ENCODE measurements at places on chromosomes 11 and 22. TPM values are rescaled to one million over a fixed set of nuclear protein-coding genes. Genes with fewer than 3 reads are reported as not detected.

Gene ZP1
- not detected for polyA plus RNA-seq

Gene QSER1
- polyA plus RNA-seq: 20.5 TPM

Gene DEPDC7
- polyA plus RNA-seq: 25.8 TPM

GRCh38 chr11:132220474-132220873 is 850.1 kb downstream of the NTM start:
- no peak for DNase-seq

- no peak for DNase-seq
Measured at GRCh38 chr11:68709062-68709461, 24.7 kb downstream of the GAL start.

GRCh38 chr22:20244691-20245576 is 23.2 kb downstream of the RTN4R start:
- DNase-seq: no peak

DNA sequence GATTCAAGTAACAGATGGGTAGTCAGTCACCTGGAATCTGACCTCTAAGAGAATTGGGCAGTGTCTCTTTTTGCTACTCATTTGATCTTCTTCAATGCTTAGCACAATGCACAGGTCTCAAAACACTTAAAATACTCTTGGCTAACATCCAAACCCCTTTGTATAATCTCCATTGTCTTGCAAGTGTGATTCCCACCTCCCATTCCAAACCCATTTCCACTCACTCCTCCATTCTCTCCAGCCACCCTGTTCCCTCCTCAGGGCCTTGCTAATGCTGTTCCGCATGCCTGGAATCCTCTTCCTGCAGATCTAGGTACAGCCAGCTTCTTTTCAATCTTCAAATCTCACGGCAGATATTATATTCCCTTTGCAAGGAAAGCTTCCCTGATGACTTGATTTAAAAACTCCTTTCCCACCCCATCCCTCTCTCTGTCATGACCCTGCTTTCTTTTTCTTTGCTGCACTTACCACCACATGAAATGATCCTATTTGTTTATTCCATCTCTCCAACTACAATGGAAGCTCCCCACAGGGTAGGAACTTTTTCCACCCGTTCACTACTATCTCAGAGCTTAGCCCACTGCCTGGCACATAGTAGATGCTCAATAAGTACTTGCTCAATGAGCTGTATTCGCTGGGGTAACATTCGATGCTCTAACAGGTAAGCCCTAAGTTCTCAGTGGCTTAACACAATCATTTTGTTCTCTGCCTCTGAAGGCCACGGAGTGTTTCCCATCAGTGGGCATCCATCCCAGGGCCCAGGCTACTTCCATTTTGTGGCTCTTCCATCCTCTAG is 121.7 kb downstream of the MN1 start:
- DNase-seq: no peak

- DNase-seq: peak; percentile 36
Measured at GRCh38 chr11:104694259-104695064, 203.8 kb downstream of the CASP12 start.

GRCh38 chr22:45996241-45997076 is 19.5 kb upstream of the WNT7B start:
- DNase-seq: no peak

GRCh38 chr11:7696424-7696823 is 9.9 kb downstream of the OVCH2 start:
- DNase-seq: no peak

DNA sequence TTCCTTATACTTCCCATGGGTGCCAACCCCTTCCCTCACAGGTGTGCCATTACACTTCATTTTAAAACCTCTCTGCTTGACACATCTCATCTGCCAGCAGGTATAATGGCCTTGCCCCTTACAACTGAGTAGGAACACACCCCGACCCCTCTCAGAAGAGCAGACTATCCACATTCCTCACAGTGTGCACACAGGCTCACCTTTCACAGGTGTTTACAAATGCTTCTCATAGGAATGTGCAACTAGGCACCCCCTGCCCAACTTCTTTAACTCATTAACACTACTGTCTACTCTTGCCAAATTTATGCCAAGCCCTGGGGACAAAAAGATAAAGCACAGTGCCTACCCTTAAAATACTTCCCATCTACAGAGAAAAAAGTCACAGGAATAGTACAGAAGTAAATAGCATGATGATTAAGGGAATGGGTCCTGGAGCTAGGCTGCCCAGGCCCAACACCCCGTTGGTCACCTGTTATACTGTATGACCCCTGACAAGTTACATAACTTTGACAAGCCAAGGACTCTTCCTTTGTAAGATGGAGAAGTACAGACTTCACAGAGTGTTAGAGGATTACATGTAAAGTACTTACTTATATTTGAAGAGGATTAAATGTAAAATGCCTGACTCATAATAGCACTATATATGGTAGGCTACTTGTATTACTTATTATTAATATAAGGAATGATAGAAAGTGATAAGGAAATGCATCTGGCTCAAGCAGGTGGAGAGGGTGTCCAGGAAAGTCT is 15.2 kb downstream of the TRIM3 start:
- no peak for DNase-seq

DNA sequence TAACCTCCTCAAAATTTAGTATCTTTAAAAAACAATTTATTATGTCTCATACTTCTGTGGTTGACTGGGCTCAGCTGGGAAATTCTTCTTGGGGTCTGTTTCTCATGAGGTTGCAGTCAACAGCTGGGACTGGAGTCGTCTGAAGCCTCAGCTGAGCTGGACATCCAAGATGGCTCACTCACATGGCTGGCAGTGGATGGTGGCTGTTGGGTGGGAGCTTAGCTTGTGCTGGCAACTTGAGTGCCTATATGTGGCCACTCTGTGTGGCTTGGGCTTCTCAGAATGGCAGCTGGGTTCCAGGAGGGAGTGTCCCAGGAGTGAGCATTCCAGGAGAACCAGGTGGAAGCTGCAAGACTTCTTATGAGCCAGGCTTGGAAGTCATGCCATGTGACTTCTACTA is 13.2 kb downstream of the THY1 start:
- DNase-seq: no peak

DNA sequence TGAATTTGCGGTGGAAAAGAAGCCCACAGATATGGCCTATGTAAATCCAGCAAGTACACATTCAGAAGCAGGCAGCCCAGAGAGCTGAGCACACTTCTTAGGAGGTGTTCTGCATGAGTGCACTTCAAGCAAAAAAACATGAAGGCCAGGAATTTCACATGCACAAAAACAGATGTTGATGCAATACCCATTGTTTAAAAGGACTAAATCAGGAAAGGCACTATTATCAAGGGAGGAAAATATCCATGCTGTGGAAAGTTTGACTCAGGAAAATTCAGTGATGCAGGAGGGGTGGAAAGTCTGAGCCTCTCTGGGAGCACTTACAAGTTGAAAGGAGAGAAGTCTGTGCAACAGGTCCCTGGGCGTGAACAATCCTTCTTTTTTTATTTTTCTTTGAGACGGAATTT is 15.8 kb upstream of the CARS1 start:
- DNase-seq: no peak

DNA sequence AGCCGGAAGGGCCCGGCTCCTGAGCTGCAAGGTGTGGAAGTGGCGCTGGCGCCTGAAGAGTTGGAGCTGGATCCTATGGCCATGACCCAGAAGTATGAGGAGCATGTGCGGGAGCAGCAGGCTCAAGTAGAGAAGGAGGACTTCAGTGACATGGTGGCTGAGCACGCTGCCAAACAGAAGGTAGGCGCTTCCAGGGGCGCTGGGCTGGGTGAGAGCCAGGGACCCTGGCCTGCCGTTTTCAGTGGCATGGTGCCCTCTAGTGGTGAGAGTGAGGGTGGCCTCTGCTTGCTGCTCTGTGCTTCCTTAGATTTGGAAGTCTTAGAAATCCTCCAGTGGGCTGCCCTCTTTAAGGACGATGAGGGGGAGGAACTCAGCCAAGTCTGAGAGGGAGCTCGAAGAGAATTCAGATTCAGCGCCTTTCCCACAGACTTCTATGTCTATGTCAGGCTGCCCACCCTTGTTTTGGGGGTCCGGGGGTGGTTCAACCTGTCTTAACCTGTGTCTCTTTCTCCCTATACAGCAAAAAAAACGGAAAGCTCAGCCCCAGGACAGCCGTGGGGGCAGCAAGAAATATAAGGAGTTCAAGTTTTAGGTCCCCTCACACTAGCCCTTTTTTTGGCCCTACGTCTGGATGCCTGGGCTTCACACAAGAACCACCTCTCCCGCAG is 1.8 kb upstream of the PACS1 start:
- peak; percentile 82 for DNase-seq

DNA sequence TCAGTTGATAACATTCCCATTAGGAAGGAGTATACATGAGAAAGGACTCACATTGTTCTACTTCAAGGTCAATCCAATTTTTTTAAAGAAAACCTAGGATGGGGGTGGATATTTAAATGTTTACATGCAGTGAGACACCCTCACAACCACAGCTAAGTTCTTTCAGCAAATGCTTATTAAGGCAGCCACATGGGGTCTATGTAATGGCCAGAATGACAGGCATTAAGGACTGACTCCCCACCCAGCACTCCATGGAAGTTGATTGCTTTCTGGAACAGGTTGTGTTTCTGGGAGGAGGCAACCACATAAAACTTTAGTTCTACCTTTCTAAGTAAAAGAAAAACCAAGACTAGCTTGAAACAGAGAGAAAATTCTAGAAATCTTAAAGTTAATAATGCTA is 662.0 kb upstream of the CCDC90B start:
- no peak for DNase-seq

GRCh38 chr11:69718147-69718546 is 14.3 kb upstream of the FGF19 start:
- DNase-seq: no peak

GRCh38 chr11:10540546-10540914 is 457 bp downstream of the RNF141 start:
- DNase-seq: peak; percentile 54

DNA sequence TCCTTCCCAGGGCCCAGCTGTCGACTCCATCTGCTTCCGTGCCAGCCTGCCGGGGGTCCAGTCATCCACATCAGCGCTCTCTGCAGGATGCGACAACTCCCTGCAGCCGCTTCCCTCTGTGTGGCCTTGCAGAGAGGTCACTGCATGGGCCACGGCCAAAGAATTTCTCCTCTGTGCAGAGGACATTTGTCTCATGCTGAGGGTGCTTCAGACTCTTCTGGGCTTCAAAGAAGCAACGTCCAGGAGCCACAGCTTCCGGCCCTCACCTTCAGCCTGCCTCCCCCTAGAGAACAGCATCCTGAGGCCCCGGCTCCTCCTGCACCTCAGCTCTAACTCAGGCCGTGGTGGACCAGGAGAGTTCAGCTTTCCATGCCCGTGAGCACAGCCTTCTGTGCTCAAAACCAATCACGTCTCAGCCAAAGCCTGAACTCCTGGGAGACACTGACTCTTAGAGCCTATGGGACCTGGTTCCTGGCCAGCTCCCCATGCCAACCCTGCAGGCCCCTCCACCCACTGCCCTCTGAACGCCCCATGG is 258.9 kb downstream of the BRD1 start:
- DNase-seq: no peak

GRCh38 chr11:95531116-95531515 is 258.5 kb downstream of the FAM76B start:
- no peak for DNase-seq

DNA sequence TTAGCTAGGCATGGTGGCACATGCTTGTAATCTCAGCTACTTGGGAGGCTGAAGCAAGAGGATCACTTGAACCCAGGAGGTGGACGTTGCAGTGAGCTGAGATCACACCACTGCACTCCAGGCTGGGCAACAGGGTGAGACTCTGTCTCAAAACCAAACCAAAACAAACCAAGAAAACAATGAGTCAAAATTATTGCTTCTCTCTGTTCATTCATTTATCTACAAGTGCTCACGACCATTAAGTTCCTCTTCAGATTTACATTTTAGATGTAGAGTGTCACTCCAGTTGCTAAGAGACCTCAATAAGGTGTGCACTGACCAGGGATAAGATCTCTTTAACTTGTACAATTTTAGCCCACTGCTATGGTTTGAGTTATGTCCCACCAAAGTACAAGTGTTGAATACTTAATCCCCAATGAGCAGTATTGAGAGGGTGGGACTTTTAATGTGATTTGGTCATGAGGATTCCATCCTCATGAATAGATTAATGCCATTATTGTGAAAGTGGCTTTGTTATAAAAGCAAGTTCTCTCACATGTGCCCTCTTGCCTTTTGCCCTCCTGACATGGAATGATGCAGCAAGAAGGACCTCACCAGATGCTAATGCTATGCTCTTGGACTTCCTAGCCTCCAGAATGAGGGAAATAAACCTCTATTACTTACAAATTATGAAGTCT is 7.8 kb downstream of the HNRNPUL2 start:
- no peak for DNase-seq

DNA sequence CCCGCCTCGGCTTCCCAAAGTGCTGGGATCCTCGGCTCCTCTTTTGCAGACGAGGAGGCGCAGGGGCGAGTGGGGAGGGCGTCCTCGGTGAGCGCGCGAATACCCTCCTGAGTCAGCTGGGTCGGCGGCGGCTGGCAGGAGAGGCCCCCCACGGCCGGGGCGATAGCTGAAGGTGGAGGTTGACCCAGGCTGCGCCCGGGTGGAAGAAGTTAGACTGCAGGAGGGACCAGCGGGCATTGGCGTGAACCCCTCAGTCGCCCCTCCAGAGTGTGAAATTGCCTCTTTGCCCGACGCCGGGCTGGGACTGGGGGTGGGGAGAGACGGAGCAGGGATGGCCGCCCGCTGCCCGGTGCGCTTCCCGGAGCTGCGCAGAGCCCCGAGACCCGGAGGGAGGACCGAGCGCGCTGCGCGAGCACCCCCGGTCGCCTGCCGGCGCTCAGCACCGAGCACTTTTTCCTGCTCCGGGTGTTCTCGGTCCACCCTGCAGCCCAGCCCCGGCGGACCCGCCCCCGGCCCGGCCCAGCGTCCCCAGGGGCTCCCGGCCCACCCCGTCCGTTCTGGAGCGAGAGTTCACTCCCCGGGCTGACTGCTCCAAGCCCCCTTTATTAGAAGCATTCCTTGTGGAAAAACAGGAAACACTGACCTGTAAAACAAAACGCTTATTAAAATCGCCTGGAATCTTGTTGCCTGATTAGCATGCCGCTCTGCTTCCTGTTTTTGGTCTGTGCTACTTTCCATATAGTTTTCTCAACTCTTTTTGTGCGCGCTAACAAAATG is 13.7 kb upstream of the CPT1A start:
- DNase-seq: peak; percentile 57

GRCh38 chr22:23183061-23183698 is 2.9 kb downstream of the BCR start:
- peak; percentile 38 for DNase-seq

- DNase-seq: no peak
Measured at GRCh38 chr22:21569459-21570170, 2.1 kb downstream of the UBE2L3 start.

GRCh38 chr11:16880184-16880801 is 133.9 kb downstream of the PLEKHA7 start:
- no peak for DNase-seq
